M059J (cell line): ENCODE measurements at places on chromosomes 5 and 9.
A peak's percentile ranks its signal among the peaks of the same experiment; 100 is the strongest.

DNA sequence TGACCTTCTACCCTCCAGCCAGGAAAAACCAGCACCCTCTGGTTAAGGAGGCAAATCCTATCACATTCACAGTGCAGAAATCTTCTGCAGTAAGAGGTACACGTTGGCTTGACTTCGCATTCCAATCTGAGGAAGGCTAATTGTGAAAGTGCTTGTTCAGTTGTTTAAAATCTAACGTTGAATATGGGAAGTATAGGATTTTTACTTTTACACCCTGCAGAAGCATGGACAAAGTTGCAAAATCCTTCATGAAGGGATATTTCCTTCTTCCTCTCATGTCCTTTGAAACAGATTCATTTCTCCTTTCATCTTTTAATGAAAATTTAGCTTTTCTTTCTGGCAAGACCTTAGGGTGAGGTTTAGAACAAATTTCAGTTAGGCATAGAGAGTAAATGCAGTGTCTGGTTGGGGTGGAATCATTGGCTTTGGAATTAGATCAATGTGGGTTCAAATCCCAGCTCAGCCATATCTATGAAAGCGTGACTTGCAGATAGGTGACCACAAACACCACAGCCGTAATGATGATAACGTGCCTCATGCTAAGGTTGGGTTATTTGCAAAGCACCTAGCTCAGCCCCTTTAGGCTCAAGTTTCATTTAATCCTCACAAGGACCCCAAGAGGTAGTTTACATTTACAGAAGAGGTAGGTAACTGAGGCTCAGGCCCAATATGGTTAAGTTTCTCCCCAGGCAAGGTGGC, 42.2 kb upstream of the C5orf58 start:
- DNase-seq: no peak

DNA sequence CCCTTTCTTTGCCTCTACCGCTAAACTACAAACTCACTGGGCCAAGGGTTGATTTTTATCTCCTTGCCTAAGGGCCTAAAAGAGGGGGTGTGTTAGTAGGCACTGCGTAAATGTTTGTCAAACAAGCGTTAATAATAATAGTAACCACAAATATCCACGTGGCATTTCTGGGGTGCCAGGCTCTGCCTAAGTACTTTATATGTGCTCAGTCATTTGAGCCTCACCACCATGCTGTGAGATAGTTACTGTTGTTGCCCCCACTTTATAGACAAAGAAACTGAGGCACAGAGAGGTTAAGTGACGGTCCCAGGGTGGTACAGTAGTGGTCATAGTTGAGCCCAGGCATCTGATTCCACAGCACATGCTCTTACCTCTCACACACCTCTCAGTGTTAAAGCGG, 52.4 kb downstream of the ERGIC1 start:
- peak; percentile 71 for DNase-seq

DNA sequence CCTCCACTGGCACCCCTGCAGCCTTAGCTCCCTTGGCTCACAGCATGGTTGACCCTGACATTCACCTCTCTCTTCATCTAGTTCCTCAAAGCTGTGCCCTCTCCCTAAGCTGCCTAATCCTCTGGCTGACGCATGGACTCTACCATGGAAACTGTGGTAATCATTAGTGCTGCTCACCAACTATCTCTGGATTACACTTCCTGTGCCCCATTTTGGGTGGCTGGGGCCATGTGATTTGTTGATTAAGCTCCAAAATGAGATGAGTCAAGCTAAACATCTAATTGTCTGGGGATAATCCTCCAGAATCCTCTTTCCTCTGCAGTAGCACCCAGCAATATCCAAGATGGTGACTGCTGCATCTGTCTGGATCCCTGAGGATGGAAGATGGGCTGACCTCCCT, 264.4 kb downstream of the SH3GL2 start:
- no peak for DNase-seq

DNA sequence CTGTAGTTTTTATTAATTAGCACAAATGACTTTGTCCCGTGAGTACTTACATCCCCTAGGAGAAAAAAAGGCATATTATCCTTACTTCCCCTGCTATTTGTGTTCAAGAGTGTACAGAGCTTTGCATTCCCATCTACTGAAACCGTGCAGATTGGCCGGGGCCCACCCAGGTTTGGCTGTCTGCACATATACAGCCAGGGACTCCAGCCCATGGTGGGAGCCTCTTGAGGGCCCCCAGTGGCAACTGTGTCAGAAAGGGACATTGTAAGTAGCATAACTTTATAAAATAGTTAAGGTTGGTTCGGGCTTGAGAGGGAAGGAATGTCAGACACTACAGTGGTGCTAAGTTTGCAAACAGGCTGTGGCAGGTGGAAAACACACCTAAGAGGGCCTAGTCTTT, 24.7 kb downstream of the PHF2 start:
- DNase-seq: no peak

DNA sequence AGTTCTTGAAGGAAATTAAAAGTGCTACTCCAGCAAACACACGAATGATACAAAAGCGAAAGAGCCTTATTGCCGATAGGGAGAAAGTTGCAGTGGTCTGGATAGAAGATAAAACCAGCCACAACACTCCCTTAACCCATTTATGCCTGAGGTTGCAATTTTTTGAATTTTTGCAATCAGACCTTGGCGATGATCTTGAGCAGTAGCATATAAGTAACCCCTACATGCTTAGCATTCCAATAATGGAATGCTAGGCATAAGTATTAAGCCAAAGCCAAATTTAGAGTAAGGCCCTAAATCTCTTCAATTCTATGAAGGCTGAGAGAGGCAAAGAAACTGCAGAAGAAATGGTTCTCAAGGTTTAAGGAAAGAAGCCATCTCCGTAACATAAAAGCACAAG, 153.5 kb downstream of the SLC28A3 start:
- DNase-seq: no peak

GRCh38 chr5:109878887-109879286, 189.2 kb downstream of the MAN2A1 start:
- DNase-seq: no peak
